Effector CD4-positive, alpha-beta T cell (primary cell): ENCODE measurements at places on chromosomes 1 and 21.

DNA sequence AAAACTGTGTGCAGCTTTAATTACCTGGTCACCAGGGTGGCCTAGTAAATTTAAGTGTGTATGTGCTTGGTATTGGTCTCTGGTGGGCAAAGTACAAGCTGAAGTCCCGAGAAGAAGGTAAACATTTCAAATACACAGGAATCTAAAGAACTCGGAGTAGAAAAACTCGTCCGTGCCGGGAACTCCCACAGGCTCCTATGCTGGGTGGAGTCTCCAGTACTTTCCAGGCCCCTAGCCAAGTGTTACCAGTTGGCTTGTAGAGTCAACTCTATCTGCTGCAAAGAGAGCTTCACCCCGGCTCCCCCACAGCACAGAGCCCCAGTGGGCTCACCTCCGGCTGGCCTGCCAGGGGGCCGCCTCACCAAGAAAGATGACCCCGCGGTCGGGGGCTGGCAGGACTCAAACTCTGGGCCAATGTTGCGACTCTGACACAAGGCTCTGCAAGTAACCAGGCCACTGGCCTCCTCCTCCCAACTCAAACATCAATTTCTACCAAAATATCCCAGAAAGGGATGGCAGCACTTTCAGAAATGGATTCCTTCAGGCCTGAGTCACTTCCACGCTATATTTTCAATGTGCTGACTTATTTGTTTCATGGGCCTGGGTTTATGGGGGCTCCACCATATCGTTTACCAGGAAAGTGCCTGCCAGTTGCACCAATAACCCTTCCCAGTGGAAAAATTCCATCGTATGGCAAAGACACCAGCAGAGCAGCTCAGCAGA is 73.9 kb downstream of the SLC66A1 start:
- DNase-seq, result no peak

DNA sequence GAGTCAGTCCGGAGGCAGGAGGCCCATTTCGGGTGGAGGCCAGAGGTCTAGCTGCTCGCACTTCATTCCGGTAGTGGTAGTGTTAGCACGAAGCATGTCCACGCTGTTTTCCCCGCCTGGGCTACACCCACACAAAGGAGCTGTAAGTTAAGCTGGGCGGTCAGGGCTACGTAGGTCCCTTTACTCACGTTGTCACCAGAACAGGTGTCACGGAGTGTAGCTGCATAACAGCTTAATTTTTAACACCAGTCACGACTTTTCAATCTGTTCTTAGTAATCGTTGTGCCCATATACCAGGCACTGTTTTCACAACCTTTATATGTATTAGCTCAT is 15.6 kb downstream of the HLX start:
- no peak for DNase-seq

DNA sequence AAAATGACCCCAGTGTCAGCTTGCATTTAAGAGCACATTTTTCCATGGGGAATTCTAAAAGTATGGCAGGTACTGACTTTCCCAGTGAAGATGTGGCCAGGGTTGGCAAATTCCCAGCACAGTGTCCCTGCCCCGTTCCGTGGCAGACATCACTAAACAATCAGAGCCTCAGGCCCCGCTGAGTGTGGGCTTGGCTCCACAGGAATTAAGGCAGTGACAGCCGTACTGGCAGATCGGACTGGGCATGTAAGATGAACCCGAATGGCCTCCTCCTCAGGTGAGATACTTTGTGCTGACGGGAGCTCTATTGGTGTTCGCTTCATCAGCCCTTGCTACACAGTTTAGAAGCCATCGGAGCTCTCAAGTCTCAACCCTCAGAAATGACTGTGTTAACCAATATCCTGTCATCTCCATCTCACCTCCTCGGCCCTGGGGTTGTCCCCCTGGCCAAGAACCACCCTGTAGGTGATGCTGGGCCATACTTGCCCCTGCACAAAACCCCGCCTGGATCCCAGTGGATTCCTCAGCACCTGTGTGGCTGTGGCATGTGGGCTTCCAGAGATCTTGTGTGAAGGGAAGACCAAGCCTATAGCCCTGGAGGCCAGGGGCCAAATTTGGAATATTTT is 29.0 kb upstream of the ABCG1 start:
- DNase-seq, result no peak

GRCh38 chr1:25023826-25024225 is 93.8 kb upstream of the RUNX3 start:
- DNase-seq, result no peak

GRCh38 chr1:33346927-33347649 is 26.2 kb upstream of the A3GALT2 start:
- no peak for DNase-seq

DNA sequence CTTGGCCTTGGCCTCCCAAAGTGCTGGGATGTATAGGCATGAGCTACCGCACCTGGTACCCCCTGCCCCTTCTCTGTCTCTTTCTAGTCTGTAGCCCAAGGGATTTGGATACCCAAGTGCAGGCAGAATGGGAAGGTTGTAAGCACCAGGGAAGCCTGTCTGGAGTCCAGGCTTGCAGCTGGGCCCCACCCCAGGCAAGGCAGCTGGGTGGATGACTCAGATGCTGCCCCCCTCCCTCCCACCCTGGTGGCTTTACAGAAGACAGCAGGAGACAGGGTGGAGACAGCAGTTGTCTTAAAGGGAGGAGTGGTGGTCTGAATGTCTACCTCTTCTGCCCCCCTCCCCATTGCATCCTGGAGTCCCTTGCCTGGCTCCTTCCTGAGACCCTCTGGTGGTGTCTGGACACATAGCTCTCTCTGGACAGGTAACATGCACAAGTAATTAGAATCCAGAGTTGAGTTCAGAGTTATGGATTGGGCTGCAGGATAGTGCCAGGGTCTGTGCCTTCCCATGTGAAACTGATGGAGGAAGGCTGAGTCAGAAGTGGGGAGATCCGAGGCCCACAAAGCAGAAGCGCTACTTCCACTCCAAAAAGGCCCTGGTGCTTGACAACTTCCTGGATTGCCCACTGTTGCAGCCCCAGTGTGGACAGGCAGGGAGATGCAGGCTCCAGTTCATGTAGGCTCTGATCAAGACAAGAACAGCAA is 5.1 kb downstream of the LMNA start:
- DNase-seq, result no peak
